ENCODE measurements at places on chromosomes 6 and 20.

- peak; percentile 19 for DNase-seq
Observed at GRCh38 chr6:111689946-111690345, 84.3 kb upstream of the TRAF3IP2 start.

- DNase-seq: no peak
Observed at GRCh38 chr6:123770247-123770949, 33.3 kb upstream of the NKAIN2 start.

GRCh38 chr20:62616728-62617621 is 25.3 kb upstream of the SLCO4A1 start:
- DNase-seq: peak; percentile 25

- peak; percentile 100 for DNase-seq
Observed at GRCh38 chr6:158853072-158853879, 34.1 kb upstream of the EZR start.

- no peak for DNase-seq
Observed at GRCh38 chr6:107624050-107624449, 134.1 kb downstream of the SOBP start.

DNA sequence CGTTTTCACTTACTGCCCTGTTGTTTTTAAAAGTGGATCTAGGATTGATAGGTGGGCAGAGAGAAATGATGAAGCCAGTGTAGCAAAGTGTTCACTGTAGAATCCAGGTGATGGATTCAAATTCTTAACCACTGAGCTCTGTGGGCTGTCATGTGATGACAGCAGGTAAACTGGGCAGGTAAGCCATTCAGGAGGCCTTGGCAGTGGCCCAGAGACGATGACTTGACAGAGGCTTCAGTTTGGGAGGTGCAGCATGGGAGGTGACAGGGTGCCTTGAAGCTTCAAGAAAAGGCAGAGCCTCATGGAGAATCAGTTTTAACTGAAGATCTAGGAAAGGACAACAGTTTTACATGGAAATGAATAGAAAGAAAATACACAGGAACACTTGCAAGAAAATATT is 2.0 kb downstream of the NAA20 start:
- peak; percentile 75 for DNase-seq

DNA sequence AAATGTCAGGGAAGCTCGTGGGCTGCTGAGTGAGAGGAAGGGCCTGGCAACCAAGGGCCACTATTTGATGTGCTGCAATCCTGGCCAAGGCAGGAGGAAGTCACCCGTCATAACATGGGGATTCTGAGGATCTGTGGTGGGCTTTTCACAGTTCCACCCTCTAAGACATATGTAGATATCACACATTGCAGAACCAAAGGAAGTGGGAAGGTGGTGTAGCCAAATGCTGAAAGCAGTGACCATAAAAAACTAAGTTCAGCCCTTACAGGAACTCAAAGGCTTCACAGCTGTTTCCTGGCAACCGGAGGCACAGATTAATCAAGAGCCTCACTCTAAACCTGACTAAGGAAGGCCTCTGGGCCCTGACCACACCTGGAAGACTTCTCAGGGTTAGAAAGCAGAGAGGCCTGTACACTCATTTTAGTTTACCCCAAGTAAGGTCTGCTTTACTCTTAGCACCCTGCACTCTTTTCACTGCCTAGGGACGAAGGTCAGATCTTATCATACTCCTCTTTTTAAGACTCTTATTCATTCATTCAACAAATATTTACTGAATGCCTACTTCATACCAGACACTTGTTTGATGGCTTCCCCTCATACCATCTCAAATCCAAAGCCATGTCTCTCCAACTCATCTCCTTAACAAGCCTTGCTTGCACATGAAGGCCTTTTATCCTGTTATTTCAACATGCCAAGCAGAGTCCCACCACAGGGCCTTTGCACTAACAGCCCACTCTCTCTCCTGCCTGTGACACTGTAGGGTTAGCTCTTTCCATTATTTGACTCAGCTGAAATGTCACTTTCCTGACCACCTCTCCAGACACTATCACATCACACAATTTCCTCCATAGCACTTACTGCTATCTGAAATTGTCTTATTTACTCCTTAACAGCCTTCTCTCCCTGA is 2.6 kb downstream of the UBE2V1 start:
- peak; percentile 68 for DNase-seq

- no peak for DNase-seq
Observed at GRCh38 chr6:31883676-31884075, 4.9 kb upstream of the SLC44A4 start.

GRCh38 chr6:136491754-136492153 is 58.5 kb downstream of the MAP7 start:
- no peak for DNase-seq

- no peak for DNase-seq
Observed at GRCh38 chr6:108549741-108550140, 11.0 kb upstream of the FOXO3 start.

GRCh38 chr6:148887181-148887580 is 140.4 kb downstream of the UST start:
- no peak for DNase-seq

DNA sequence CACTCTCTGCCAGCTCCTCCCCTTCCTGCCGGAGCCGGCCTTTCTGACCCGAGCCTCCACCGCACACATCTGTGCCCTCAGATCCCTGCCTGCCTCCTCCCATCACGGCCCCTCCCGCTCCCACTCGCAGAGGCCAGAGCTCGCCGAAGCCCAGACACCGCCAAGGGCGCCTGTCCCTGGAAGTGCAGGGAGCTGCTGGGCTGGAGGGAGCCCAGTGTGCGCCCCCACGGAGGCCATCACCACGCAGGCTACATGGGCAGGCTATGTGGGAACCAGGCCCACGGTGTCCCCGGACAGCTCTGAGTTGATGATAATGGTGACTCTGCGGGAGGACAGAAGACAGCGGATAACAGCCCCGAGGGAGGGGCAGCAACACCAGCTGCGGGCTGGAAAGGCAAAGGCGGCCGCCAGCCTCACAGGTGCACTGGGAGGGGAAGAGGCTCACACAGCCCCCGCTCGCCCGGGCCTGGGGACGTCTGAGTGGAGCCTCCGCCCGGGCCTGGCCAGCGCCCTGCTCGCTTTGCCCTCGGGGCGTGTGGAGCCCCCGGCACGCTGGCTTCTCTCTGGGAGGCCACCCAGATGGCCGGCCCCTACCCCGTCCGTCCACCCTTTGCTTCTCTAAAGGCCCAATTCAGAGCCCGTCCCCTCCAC is 154.9 kb downstream of the DLL1 start:
- DNase-seq: no peak

- no peak for DNase-seq
Observed at GRCh38 chr6:24469811-24470210, 19.6 kb downstream of the GPLD1 start.

GRCh38 chr6:138847884-138848283 is 52.0 kb downstream of the ECT2L start:
- no peak for DNase-seq

DNA sequence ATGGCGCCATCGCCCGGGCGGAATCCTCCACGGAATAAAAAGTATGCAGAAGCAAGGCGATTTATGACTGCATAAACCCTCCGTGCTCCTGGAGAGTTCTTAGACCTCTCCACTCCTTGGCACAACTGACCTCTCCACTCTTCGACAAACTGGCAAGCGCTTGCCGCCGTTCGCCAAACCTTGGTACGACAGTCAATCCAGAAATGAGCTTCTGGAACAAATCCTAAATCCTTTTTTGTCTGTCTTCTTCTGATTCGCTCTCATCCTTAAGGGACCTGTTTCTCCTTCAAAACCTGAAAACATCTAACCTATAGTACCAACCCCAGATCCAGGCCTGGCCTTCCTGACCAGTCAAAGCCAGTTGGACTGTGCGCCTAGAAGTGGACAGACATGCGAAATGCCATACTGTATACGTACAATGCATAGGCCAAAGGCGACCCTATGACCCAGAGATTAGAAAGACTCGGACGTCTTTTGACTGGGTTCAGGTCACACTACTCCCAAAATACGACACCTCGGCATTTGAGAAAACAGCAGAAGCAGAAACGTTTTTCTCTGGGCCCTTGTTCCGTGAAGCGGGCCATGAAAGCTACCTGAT is 59.4 kb downstream of the TRIM27 start:
- peak; percentile 46 for DNase-seq

DNA sequence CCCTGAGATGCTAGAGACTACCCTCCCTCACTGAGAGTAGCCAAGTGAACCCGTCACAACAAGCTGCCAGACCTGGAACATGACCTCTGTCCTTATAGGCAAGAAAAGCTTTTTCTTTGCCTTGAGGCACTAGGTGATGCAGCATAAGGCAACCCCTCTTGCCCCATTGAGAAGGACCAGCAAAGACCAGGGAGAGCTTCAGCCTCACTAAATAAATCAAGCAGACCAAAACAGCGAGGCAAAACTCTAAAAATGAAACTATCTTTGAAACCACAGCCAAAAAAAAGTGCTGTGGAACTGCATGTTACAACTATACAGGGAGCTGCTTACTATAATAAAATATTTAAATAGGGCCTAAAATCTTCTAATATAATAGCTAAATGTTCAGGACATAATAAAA is 62.6 kb upstream of the FAM83B start:
- no peak for DNase-seq

DNA sequence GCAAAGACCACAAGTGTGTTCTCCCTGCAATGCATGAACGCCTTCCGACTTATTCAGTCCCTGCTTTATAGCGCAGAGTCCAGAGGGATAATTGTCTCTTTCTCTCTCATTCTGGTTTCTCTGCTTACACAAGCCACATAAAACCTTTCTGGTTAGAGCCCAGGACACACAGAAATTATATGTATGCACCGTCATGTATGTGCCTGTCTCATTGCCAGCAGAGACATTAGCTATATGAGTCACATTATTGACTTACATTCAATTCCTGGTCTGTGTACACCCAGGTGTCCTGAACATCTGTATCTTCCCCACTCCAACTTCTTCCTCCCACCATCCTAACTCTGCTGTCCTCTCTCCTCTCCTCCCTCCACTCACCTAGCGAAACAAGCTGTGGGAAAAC is 44.0 kb downstream of the LRFN2 start:
- DNase-seq: peak; percentile 38

- DNase-seq: no peak
Observed at GRCh38 chr6:116691154-116691553, 10.1 kb downstream of the KPNA5 start.

GRCh38 chr6:129493354-129493902 is 216.5 kb downstream of the ARHGAP18 start:
- DNase-seq: peak; percentile 49

DNA sequence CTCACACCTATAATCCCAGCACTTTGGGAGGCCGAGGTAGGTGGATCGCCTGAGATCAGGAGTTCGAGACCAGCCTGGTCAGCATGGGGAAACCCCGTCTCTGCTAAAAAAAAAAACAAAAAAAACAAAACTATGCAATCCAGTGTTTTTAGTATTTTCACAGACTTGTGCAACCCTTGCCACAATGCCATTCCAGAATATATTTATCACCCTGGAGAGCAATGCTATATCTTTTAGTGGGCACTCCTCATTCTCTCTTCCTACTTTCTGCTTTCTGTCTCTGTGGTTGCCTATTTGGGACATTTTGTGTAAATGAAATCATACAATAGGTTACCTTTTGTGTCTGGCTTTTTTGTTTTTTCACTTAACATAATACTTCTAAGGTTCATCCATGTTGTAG is 39.1 kb upstream of the MROH8 start:
- DNase-seq: no peak

GRCh38 chr6:79954849-79955248 is 7.5 kb upstream of the ELOVL4 start:
- DNase-seq: no peak

- no peak for DNase-seq
Observed at GRCh38 chr20:12074111-12074655, 156.5 kb downstream of the BTBD3 start.

GRCh38 chr20:20521736-20522135 is 153.8 kb downstream of the INSM1 start:
- no peak for DNase-seq

DNA sequence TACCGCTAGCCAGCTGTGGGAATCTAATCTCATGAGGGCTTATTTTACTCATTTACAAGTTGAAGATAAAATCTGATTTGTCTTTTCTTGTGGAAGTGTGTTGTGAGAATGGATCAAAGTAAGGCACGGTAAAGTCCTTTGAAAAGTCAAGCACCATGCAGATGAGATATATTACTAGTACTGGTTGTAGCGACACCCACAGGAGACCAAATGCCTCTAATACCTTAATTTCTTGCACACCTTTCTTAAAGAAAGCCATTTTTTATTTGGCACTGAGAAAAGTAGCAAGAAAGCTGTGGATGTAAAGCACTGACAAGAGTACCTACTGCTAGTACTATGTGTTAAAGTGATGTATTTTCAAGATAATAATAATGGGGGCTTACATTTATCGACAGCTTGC is 191.0 kb upstream of the MMS22L start:
- no peak for DNase-seq

DNA sequence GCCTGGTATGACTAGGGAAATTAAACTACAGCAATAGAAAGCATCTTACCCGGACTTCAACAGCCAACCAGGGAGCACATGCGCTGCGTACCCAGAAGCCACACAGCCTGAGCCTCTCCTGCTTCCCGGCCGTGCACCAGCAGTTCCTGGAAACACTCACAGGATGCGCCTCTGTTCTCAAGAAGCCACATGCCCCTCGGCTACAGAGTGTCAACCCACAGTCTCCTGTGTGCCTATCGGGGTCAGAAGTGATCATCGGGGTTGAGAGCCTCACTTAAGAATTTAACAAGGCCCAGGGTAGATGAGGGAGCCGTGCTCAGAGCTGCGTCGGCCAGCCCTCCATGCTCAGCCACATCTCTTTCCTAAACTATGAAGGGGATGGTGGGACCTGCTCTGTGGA is 147.2 kb upstream of the GGTLC1 start:
- no peak for DNase-seq

GRCh38 chr6:25606151-25606550 is 45.9 kb upstream of the SCGN start:
- no peak for DNase-seq

DNA sequence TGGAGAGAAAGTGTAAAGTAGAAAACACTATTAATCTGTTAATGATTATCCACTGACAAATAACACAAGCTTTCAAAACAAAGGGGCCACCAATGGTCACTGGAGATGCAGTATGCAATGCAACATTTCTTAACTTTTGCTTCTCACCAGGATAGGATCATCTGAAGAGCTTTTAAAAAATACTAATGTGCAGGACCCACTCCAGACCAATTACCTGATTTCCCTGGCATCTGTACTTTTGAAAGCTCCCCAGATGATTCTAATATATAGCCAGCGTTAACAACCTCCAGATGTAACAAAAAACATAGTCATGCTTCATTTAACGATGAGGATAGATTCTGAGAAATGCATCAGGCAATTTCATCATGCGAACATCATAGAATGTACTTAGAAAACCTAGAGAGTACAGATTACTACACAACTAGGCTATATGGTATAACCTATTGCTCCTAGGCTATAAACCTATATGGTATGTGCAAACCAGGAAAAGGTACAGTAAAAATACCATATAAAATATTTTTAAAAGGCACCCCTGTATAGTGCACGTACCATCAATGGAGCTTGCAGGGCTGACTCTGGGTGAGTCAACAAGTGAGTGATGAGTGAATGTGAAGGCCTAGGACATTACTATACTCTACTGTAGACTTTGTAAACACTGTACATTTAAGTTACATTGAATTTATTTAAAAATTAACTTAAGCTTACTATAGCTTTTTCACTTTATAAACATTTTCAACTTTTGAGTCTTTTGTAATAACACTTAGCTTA is 69.2 kb downstream of the ATG5 start:
- DNase-seq: peak; percentile 33

Measured in foreskin keratinocyte (primary cell).